Stimulated activated CD8-positive, alpha-beta memory T cell treated with anti-CD3 and anti-CD28 coated beads, Interleukin-4, amount 100 ng/mL, for 4 hours (primary cell): ENCODE measurements at places on chromosomes 4 and X.

GRCh38 chrX:153673428-153674218 lies at the start of gene PNCK:
Gene PNCK, minus strand, starts transcription at chrX:153673813. Its CDS starts 737 bp downstream, at chrX:153673076.
- no peak for DNase-seq

DNA sequence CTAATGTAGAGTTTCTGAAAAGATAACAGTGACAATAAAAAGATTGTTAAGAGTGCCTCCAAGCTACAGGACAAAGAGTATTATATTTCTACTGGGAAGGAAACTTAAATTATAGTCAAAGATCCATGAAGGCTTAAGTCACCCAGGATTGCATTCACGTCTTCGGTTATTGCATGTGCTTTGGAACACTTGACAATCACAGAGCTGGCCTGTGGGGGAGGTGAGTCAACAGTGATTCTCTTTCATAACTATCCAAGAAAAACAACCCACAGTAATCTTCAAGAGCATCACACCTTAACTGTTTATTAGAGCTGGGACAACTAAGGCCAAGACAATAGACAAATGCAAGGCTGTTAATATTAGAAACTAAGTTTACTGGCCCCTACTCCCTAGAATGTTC lies 40.3 kb downstream of the PDGFC start:
- DNase-seq, result no peak

GRCh38 chr4:135120195-135120594 lies 918.6 kb upstream of the PABPC4L start:
- DNase-seq, result no peak

GRCh38 chr4:148239494-148239985 lies 202.7 kb downstream of the NR3C2 start:
- no peak for DNase-seq

GRCh38 chr4:157013656-157014055 lies 42.1 kb upstream of the PDGFC start:
- no peak for DNase-seq

DNA sequence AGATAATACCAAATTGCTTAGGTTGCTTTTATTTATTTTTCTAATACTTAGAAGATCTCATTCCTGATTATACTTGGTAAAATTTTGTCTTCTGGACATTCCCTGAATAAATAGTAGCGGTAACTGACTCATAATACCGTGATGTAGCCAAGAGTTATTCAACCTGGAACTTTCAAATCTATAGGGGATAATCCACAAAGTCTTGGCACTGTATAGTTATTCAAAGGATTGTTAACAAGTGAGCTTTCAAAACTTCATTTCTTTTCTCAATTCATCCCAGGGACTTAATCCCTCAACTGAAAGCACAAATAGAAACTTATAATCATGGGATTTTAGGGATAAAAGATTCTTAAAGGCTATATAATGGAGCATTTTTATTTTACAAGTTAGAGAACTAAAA lies 1383.3 kb downstream of the FAM133A start:
- no peak for DNase-seq

- DNase-seq, result no peak
Measured at GRCh38 chr4:155529716-155530115, 136.9 kb upstream of the GUCY1A1 start.

DNA sequence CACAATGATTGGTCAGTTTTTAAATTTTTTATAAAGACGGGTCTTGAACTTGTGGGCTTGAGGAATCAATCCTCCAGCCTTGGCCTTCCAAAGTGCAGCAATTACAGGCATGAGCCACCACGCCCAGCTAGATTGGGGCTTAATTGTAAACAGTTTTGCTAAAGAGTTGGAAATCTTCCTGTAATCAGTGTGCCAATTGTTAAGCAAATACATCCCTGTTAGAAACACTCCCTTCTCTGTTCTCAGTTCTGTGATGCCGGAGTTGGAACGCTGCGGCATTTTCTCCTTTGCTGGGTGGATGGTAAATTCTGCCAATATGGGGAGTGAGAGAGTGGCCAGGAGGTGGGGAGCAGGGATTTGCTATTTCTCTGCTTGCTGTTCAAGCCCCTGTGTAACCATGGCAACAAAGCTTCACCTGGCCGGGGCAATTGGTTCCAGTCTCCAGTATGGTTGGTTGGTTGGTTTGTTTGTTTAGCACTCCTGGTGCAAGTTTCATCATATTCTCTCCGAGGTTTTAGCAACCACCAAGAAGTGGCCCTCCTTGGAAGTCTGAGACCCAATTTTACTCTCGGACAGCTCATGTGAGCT lies 3.0 kb upstream of the SPATA4 start:
- no peak for DNase-seq
